ENCODE measurements at places on chromosomes 2 and 18. TPM values are rescaled to one million over a fixed set of nuclear protein-coding genes. Genes with fewer than 3 reads are reported as not detected.

Gene RMC1
- total RNA-seq: 27.5 TPM

Gene RIT2
- not detected for total RNA-seq

Gene MAP3K19
- total RNA-seq: not detected

Gene GATA6
- 12.6 TPM for total RNA-seq

Gene UNC80
- 0.18 TPM for total RNA-seq
